Frontal cortex (tissue), 4 donors: ENCODE measurements at places on chromosomes 11 and 22. TPM values are rescaled to one million over a fixed set of nuclear protein-coding genes. Genes with fewer than 3 reads are reported as not detected.
A peak's percentile ranks its signal among the peaks of the same experiment; 100 is the strongest.

Gene PPME1
- total RNA-seq, result 45.7 TPM

GRCh38 chr11:117202386-117203068 lies 3.4 kb downstream of the TAGLN start:
- DNase-seq, result no peak

Gene MYBPC3
- not detected for total RNA-seq

- no peak for DNase-seq
Measured at GRCh38 chr11:100562128-100562527, 125.0 kb upstream of the ARHGAP42 start.

DNA sequence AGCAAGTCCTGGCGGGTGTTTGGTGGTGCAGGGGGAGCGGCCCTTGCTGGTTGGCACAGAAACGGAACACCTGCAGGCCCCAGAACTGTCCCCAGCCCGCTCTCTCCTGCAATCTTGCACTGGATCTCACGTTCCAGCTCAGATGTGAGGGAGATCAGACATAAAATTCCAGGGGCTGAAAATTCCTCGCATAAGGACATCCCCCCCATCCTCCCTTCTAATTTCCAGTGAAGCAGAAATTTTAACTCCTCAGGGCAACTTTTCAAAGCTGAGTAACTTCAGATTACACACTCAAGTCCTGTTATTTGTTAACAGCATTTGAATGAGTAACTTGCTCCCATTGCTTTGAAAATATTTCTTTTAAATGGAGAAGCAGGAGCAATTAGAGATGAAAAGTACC lies 40.3 kb upstream of the RASSF10 start:
- no peak for DNase-seq

Gene ESAM
- total RNA-seq, result 3.7 TPM

- no peak for DNase-seq
Measured at GRCh38 chr11:78373689-78374088, 43.9 kb downstream of the GAB2 start.

Gene FGF4
- total RNA-seq, result not detected

DNA sequence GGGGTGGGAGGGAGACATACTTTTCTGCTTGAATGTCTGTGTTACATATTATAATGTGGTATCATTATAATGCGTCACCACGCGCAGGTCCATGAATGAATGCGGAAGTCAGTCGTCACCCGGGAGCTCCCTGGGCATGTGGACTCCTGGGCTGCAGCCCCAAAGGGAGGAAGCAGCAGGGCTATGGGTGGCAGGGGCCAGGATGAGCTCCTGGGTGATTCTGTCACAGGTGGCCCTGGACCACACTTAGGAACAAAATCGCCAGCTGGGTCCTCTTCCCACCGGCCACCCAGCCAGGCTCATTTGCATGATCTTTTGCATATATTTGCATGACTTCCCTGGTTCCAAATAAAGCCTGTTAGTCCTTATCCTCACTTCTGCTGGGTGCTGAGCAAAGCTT lies 51.2 kb downstream of the KCNJ4 start:
- peak; percentile 14 for DNase-seq

DNA sequence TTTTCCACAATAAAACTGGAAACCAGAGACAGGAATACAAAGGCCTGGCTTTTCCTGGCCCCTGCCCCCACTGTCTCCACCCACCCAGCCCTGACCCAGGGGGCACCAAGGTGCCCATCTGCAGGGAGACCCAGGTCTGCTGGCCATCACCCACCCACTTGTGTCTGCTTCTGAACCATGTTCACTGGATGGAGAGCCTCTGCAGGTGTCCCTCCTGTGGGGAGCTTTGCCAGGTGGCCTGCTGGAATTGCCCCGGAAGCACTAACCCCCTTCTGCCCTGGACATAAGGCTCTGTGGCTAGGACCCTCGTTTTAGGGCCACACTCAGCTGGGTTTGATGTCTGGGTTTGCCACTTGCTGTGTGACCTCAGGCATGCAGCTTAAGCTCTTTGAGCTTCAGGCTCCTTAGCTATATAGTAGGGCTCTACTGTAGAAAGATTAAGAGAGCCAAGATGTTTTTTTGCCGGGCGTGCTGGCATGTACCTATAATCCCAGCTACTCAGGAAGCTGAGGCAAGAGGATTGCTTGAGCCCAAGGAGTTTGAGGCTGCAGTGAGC lies 3.9 kb downstream of the SCARF2 start:
- no peak for DNase-seq

DNA sequence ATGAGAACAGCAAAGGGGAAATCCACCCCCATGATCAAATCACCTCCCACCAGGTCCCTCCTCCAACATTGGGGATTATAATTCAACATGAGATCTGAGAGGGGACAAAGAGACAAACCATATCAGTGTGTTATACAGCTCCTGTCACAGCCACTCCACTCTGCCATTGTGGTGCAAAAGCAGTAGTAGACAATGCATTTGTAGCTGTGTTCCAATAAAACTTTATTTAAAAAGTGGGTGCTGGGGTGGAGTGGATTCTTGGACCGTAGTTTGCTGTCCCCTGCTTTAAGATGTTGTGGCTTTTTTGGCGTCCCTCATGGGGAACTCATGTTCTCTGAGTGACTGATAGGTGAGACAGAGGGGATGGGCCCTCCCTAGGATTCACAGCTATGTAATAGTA lies 399.1 kb downstream of the SOX6 start:
- no peak for DNase-seq

DNA sequence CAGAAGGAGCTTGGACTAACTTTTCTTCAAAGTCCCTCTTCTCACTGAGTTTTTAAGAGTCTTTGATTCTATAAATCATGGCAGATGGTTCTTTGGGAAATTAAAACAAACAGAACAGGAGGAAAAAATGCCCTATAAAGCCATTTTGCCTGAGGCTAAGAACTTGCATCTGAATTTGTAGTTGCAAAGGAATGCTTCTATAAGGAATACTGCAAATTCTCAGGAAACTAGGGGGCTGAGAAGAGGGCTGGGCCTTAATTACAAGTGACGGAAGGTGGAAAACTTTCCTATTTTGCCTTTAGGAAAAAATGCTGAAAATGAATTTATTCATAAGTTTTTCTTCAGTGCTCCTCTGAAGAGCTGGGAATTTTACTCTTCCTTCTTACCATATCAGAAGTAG lies 90.0 kb upstream of the NARS2 start:
- DNase-seq, result no peak

DNA sequence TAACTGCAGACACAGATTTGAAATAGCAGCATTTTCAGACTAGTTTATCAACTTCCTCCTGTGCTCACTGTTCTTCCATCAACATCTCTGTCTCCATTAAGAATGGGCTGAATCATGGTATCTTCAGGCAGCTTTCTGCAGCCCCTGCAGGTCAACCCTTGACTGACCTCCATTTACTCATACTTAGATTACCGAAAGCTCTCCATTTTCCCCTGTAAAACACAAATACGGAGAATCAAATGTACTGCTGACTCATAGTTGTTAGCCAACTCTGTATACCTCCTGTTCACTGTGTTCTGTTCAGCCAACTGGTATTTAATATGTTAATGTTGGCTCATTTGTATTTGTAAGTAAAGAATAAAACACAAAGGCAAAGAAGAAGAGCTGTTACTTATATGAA lies 364.0 kb downstream of the CASP12 start:
- DNase-seq, result no peak

Gene TRIM51
- not detected for total RNA-seq

Gene CRYBA4
- total RNA-seq, result not detected

DNA sequence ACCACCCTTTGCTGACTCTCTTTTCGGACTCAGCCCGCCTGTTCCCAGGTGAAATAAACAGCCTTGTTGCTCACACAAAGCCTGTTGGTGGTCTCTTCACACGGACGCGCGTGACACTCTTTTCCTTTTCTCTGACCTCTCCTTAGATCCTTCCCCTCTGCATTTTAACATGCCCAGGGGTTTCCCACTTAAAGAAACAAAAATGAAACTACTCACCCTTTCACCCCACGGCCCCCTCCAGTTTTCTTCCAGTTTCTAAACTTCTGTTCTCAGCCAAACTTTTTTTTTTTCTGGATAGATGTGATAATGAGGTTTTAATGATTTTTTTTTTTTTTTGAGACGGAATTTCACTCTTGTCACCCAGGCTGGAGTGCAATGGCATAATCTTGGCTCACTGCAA lies 32.8 kb upstream of the NUP50 start:
- DNase-seq, result no peak

DNA sequence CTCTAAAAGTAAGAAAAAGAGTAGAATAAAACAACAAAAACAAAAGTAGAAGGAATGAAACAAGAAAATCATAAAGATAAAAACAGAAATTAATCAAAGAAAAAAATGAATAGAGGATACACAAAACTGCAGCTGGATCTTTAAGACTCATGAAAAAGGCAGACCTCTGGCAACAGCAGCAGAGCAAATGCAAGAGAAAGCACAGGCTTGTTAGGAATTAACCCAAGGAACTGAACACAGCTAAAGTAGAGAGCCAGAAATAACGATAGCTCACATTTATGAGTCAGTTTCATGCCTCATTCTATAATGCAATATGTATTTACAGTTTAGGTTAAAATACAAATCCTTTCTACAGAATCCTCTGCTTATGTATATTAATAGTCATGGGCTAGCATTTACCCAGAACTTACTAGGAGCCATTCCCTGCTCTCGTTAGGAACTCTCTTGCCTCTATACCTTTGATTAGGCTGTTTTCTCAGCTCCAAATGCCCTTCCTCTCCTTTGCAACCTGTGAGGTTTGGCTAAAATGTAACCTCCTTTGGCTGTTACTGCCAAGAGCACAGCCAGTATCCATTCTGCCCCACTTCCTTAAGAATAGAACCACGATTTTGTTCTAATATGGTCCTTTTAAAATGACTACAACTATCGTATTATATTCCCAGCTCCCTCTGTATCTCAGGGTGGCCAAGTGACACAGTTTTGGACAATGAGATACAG lies 38.3 kb upstream of the NFAM1 start:
- DNase-seq, result no peak

- DNase-seq, result no peak
Measured at GRCh38 chr11:67649634-67650510, 658 bp downstream of the ACY3 start.

DNA sequence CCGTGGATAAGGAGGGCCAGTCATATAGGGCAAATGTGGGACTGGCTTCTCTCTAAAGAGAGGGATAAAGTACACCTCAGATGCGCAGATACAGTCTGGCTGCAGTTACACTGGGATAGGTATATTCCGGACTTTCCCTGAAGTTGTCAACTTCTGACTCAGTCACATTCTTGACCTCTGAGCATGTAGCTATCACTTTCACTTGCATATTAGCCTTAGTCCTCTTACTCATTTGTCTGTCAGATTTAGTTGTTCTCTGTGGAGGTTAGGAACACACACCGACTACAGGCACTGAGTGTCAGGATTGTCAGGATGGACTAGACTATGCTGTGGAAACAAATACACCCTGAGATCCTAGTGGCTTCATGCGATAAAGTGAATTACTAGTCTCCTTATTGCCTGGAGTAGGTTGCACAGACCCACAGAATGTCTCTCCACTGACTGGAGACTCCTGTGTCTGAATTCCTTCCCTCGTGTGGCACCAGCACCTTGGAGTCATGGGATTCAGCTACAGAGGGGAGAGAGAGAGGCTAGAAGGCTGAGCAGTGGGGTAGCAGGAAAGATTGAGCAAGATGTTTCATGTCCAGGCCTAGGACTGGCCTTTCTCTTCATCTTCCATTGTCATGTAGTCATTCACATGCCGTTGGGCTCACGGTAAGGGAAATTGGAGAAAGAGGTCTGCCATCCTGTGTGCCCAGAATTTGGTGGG lies 654.3 kb downstream of the NTM start:
- no peak for DNase-seq

DNA sequence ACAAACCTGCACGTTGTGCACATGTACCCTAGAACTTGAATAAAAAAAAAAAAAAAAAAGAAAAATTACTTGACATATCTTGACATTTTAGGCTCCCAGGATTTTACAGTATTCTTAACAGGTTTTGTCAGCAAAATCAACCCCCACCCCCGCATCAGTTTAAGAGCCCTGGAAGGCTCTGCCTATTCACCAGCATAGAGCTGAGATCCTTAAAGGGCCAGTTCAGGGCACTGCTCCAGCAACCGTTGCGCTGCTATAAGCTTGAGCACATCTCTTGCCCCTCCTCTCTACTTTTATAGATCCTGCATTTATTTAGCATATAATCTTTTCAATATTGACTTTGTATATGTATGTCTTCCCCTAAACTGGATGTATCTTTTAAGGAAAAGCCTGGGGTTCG lies 697 bp upstream of the PAFAH1B2 start:
- peak; percentile 44 for DNase-seq

DNA sequence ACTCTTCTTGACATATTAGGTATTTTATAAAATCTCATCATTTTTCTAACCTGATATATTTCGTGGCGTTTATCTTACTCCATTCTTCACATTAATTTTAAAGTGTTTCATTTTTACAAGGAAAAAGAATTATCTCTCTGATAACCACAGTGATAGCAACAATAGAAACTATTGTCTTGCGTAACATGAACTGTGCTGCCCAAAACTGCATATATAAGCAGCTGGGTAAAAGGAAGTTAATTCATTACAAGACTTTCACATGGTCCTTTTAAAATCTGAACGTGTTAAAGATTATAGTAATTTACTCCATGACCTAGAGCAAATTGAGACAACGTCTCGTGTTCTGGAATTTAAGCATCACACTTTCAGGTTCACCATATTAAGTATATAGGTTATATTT lies 210.4 kb upstream of the GRIA4 start:
- DNase-seq, result no peak

GRCh38 chr11:74909385-74909784 lies 39.5 kb downstream of the XRRA1 start:
- no peak for DNase-seq

DNA sequence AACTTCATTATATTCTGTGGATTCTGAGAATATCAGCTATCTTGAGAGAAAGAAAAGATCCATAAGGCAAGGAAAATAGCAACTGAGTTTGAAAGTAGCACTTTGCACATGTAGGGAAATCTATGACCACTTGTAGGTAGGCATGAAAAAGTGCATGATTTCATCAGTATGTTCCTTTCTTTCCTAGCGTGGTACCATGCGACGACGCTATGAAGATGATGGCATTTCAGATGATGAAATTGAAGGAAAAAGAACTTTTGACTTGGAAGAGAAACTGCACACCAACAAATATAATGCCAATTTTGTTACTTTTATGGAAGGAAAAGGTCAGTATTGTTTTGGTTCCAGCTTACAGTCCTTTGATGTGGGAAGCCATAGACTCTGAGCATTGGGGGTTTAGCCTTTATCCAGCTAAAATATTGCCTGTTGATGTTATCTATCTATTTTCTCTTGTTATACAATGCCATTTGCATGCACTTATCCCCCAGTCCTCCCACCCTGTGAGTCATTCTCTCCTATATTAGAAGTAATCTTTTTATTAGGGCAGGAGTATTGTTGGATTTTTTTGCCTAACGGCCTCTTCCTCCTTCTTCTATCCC lies 60.9 kb downstream of the KDM2A start:
- DNase-seq, result no peak

DNA sequence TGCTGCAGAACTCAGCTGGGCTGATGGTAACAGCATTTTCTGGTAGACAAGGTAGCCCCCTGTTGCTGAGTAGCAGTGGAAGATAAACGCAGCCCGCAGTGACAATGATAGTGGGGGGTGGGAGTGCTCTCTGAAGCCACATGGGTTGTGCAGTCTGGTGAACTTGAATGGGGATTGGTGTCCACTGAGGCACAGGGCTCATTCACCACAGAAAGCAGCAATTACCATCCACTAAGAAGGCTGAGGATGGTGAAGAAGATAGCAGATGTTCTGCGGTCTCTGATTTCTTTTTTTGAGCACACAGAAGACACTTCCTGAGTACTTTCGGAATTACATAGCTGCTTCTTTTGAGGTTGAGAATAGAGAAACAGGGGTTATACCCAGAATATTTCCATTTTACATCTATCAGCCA lies 150.3 kb downstream of the LRRC4C start:
- DNase-seq, result no peak

Gene DEPDC5
- 15.9 TPM for total RNA-seq
